D341Med (cell line): ENCODE measurements at places on chromosomes 5 and 9.

GRCh38 chr9:137114613-137115393 is at the start of gene DPP7:
DPP7 (minus strand) TSS chr9:137114733; CDS start chr9:137114713, 20 bp downstream.
- DNase-seq, result peak; percentile 92

GRCh38 chr5:13427827-13428557 is 516.5 kb downstream of the DNAH5 start:
- no peak for DNase-seq

GRCh38 chr5:30747412-30747811 is 446.1 kb upstream of the CDH6 start:
- DNase-seq, result no peak

- no peak for DNase-seq
Measured at GRCh38 chr9:127399736-127400269, 2.8 kb downstream of the SLC2A8 start.

DNA sequence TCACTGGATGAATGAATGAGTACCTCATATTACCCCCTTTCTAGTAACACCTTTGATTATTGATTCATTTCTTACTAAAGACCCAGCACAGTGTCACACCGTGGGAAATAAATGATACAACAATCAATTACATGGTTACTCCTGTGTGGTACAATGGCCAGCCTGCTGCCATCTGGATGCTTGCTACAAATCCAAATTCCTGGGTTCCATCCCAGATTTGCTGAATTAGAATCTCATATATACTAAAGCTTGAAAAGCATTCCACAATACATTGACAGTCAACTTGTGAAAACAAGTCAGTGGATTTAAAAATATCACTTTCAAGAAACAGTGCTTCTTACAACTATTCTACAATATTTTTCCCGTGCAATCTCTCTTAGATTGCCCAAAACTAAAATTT is 989.3 kb downstream of the PTPRD start:
- DNase-seq, result no peak

GRCh38 chr5:14035859-14036503 is 91.5 kb upstream of the DNAH5 start:
- no peak for DNase-seq

DNA sequence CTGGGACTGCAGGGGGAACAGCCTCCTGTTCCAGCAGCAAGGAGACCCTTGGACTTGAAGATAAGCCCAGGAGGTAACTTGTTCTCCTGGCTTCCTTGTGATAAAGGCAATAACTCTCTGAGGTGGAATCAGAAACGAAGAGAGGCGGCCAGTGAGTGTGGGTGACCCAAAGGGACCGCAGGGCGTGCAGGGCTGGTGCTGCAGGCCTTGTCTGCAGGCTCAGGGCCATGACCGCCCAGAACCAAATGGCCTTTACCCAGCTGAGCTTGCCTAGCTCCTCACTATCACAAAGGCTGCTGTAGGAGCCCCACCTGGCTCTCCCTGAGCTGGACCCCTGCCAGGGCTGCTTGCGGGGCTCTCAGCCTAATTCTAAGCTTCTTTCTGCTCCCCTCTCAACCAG is 72.5 kb downstream of the NDFIP1 start:
- no peak for DNase-seq

DNA sequence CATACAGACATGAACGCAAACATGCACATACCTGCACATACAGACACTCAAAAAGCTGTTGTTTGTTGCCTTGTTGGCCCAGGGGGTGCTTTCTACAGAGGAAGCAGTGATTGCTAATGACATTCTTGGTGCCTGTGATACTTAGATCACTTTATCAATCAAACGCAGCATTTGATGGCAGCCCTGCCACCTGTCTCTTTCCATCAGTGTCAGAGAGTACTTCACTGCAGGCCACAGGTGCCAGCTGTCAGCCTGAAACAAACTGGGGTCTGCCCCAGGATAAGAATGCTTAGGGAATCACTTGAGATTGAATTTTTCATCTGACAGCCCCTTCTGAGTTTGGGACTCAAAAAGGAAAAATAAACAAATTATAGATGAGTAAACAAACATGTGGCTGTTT is 388.9 kb upstream of the SGCD start:
- DNase-seq, result no peak

GRCh38 chr9:36997414-36997813 is 36.7 kb downstream of the PAX5 start:
- DNase-seq, result no peak

DNA sequence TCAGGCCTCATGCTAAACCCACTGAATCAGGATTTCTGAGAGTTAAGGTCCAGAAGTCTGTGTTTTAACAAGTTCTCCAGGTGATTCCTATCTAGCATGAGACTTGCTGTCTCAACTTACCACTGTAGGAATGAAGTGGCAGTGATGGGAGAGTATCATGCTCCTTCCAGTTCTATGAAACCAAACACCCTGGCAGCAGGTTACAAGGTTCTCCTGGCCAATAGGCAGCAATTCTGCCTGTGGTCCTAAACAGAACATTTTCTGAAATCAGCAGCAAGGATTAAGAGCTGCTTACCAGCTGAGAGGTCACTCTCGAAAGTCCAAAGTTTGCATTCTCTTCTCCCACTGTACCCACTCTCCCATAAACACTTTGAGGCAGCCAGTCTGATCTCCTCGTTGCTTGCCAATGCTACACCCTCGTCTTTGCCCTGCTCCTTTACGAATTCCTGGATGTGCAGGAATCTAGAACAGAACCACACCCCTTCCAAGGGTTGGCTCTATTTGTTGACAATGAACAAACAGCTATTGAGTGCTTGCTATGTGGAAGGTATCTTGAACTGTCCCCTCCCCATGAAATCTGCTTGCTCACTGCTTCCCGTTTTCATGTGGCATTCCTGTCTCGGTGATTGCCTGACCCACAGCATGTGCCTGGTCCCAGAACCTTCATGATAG is 100.5 kb downstream of the TMEM174 start:
- no peak for DNase-seq

- no peak for DNase-seq
Measured at GRCh38 chr5:103207011-103207410, 51.6 kb upstream of the MACIR start.

DNA sequence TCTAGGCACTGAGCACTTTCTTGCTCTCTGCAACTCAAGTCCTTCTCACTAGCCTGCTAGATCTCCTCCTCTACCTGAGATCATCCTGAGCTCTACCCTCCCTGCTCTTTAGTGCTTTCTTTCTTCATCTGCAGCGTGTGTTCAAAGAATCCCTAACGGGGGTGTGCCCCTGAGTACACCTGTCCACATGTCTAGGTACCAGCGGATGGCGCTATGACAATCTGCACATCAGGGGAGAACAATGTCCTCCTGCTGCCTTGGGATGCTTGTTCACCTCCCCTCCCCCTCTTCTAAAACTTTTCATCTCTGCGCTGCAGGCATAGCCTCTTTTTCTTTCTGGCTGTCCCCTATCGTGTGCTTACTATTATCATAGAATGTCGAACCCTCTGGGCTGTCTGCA is 42.7 kb downstream of the PTPN3 start:
- DNase-seq, result no peak

GRCh38 chr5:172417983-172418630 is 36.2 kb downstream of the SH3PXD2B start:
- no peak for DNase-seq

DNA sequence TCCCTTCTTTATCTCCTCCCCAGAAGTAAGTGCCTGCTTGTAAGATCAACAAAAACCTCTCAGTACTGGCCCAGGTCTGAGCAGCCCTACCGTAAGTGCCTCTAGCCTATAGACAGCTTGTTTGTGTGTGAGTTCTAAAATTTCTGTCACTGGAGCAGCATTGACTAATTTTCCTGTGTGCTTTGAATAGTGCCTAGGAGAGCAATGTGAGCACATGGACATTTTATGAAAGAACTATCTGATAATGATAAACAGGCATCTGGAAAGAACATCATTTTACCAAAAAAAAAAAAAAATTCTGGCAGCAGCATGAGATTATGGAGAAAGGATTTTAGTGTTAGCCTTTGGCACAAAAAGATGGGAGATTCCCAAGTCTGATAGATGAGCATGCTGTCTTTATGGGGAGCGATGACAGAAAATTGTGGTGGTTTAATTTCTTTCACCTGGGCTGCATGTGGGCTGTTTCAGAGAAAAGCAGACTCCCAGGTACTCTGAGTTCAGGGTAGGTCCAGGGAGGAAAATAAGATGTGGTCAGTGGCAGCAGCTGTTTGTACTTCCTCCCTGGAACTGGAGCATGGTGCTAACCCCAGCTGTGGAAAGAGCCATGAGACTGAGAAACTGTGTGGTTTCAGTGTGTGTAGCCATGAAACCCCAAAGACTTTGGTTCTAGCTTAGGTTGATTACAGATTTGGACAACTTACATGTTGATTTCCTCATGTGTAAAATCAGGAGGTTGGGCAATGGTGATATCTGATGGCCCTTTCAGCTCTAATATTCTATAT is 419.9 kb downstream of the NTRK2 start:
- DNase-seq, result no peak

DNA sequence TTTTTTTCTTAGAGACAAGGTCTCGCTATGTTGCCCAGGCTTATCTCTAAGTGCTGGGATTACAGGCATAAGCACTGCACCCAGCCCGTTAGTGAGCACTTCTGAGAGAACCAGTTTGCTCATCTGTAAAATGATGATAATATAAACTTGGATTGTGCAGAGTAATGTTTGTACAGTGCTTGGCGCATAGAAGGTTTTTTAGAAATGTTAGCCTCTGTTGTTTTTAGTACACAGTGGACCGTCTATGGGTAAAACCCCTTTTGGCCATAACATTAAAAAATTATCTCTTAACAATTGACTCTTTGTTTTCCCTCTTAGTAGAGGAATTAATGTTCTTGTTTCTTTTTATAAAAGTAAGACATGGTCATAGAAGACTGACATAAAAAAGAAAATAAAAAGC is 202.1 kb downstream of the PCSK5 start:
- DNase-seq, result no peak

DNA sequence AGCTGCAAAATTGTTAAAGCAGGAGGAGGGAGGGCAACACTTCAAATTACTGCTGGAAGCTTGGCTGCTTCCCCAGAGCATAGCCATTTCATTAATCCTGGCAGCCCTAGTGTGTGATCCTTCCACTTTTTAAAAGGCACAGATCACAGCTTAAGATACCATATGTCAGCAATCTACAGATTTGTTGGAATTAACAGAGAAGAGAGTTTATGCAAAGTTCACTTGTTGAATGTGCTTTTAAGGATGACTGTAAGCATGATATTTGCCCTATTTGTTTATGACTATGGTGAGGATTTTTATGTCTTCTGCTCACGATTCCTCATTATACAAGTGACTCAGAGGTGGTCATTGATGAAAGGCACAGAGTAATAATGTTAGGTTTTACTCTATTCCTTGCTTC is 156.0 kb upstream of the CDKN2B start:
- DNase-seq, result peak; percentile 35

DNA sequence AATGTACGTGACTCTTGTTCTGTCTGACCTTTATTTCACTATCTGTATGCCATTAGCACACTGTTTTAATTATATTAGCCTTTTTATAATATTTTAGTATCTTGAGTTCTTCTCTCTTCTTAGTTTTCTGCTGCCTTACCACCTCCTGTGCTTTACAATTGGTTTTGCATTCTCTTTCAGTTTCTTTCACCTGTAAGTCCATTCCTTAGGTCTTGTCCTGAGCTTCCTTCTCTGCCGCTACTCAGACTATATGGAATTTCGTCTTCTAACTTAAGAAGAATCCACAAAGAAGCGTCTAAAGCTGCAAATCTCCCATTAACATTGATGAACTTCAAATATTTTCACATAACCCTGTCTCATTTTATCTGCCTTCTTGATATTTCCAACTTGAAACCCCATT is 642.9 kb downstream of the MAT2B start:
- no peak for DNase-seq

- no peak for DNase-seq
Measured at GRCh38 chr9:137738703-137739102, 119.9 kb downstream of the EHMT1 start.

- no peak for DNase-seq
Measured at GRCh38 chr9:104784098-104784497, 20.2 kb downstream of the NIPSNAP3B start.

- DNase-seq, result no peak
Measured at GRCh38 chr5:96146675-96147074, 185.0 kb upstream of the ELL2 start.
